ENCODE measurements at places on chromosomes 4 and X. TPM values are rescaled to one million over a fixed set of nuclear protein-coding genes. Genes with fewer than 3 reads are reported as not detected.

DNA sequence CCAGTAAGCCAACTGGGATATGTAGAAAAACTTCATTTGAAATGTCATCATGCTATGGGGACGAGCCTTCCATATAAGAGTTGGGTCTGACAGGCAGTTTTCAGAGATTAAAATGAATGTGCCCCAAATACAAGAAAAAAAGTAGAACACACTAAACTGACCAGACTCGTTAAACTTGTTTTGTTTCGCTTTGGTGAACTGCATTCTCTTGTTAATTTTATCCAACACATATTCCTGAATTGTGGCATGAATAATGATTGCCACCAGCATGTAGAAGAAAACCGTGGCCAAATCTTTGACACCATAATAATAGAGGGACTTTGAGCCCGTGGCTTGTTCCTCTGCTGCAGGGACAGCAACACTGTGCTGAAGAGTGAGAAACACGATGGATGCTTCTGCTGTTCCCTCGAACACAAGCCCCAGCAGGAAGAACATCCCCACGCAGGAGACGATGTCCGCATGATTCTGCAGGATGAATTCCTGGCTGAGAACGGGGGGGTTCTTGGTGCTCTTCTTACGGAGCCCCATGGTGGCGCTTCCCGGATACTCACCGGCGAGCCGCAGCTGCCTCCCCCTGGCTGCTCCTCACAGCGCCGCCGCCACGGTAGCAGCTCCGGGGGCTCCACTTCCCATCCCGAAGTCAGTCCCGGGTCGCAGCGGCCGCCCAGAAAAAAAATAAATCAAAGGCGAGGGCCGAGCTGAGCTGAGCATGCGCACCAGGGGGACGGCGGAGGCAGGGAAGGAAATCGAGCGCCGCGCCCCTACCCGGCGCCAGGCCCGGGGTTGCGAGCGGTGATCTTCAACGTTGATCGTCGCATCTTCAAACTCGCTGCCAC lies at the start of gene TRAM1L1:
TSS of gene TRAM1L1 (minus strand) at position 711 of the 836 bp plus-strand sequence. CDS start at position 528, 183 bp downstream.
- peak; percentile 95 for DNase-seq

GRCh38 chr4:101823864-101824263 lies 33.3 kb downstream of the BANK1 start:
- no peak for DNase-seq

DNA sequence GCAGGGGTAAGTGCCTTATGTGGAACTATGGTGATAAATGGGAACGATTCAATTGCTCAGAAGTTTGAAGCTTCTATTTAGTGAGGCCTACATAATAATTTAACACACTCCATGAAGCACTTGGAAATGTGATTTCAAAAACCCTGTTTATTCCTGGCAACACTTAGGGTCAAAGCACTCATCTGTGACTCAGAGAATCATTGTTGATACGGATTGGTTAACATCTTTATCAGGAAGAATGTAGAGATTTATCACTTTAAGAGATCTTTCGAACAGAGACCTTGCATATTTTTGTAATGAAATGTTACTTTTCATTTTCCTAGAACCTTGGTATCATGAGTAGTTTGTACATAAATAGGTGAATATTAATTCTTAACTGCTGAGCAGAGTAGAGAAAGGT lies 269.1 kb upstream of the SLIT2 start:
- no peak for DNase-seq

- no peak for DNase-seq
Observed at GRCh38 chr4:10080589-10081217, 35.9 kb downstream of the WDR1 start.

GRCh38 chrX:150018931-150019361 lies 80.7 kb upstream of the EOLA2 start:
- no peak for DNase-seq

The PLP2 gene
- 26.1 TPM for total RNA-seq

- DNase-seq, result no peak
Observed at GRCh38 chr4:31755751-31756150, 1035.6 kb downstream of the PCDH7 start.

DNA sequence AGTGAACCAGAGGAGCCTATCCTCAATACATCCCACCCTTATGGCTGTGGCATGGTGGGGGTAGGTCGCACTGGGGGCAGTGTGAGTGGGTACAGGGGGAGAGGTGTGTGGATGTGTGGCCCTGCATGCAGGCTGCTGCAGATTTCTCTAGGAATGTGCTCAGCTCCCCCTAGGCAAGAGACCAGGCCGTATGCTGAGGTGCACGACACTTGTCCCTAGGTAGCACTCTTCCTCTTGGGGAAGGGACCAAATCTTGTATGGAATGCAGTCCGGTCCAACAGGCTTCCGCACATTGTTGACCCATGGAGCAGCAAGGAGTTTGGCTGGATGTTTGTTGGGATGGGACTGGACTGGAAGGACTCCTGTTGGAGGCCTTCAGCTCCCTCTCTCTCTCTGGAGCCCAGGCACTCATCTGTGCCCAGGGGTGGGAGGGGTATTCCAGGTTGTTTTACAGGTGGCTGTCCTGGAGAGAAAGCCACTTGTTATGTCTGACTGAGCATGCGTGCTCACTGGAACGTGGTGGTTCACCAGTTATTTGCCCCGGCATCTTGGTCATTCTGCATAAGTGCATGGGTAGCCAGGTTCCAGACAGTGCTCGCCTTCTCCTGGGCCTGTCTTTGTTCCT lies 55.1 kb downstream of the NBDY start:
- no peak for DNase-seq

The PGK1 gene
- total RNA-seq, result 147 TPM

The TBC1D9 gene
- 98.1 TPM for total RNA-seq

GRCh38 chr4:168540086-168540485 lies 43.2 kb downstream of the PALLD start:
- DNase-seq, result no peak

The EXOC1L gene
- total RNA-seq, result 0.59 TPM
